Urothelium cell line (cell line): ENCODE measurements at places on chromosomes 1 and 21.
A peak's percentile ranks its signal among the peaks of the same experiment; 100 is the strongest.

DNA sequence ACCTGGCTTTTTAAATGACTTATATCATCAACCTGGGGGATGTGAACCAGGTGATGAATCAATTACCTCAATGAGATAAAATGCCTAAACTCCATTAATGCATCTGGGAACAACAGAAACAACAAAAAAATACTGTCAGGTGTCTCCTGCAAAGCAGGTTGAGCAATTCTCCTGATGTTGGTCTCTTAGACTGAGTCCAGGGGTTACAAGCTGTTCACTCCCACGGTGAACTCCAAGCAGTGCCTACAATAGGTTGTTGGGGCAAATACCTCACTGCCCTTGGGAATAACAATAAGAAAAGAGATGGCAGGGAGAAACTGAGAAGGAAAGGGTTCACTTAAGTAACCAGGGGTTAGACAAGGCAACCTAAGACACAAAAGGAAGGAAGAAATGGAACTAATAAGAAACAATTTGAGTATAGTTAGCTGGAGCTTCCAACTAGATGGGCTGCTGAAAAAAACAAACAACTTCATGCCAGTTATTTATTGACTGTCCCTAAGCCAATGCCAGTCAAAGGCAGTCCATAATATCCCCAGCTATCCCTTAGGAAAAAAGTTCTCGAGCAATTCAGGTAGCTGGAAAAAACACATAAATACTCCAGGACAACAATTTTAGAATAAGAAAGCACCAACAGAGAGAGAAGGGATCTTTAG, 97.6 kb upstream of the MAGI3 start:
- DNase-seq: no peak

GRCh38 chr1:63728611-63729226, 45.1 kb upstream of the ROR1 start:
- DNase-seq: no peak

GRCh38 chr1:15592285-15592684, 7.4 kb upstream of the AGMAT start:
- DNase-seq: no peak

DNA sequence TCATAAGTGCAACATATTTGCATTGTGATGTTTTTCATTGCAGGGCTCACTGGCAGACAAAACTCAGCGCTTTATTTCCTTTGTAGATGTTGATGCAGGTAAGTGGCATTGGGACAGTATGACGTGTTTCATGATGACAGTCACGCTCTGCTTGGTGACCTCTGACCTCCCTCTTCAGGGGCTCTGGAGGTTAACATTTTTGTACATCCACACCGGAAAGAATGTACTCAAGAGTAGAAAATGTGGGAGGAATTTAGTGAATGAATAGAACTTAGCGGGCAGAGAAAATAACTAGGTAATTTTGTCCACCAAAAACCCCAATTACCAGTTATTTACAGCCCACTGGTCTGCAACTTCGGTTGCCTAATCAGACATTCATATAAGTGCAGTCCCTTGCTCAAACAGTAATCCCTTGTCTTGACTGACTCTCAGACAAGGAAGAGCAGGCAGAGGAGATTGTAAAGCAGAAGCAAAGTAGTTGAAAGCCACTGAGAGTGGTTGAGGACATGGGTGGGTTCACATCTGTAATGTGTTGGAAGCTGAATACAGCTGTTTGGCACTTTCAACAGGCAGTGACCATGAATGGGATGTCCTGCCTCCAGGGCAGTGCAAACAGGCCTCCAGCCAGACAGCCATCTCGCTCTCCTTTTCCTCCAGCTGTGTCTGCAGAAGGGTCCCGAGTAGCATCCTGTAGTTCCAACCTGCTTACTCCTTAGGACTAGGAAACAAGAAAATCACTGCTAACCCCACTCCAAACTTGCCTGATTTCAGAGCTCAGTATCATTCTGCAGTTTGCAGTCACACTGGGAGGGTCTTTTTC, 188.9 kb downstream of the NRIP1 start:
- DNase-seq: no peak

- no peak for DNase-seq
These were observed 1708.5 kb downstream of the BRINP3 start for GRCh38 chr1:188769181-188769580.

DNA sequence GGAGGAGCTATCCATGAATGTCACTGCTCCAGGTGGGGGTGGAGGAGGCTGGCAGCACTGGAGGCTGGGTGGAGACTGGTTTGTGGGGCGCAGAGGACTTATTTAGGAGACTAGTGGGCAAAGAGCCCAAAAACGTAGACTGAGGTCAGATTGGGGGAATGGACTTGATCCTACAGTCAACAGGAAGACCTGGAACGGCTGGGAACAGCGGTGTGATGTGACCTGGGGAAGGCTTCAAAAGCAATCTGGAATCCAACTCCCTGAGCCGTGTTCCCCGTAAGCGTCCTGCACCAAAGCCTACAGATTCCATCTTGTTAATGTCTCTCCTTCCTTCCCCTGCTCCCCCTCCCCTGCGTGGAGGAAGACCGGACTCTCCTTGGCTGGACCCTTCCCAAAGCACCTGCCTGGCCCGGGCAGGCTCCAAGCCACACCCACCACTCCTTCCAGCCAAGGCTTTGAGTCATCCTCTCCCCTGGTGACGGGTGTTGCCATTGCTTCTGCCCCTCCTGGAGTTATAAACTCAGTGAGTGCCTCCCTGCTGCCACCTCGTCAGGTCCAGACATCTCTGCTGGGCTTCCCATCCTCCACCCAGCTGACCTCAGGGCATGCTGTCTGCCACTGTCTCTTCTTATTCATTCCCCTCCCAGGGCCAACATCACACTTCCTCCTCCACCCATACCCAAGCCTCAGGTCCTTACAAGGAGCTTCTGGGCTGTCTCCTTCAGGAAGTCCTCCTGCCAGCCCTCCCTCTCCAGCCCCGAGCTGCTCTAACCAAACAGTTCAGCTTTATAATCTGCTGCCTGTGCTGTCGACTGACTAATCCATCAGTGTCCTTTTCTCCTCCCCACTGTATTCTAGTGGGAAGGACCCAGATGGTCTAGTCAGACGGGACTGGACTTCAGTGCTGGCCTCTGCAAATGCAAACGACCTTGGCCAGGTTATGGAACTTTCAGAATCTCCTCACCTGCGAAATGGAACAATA, 1.6 kb upstream of the CLSTN1 start:
- peak; percentile 92 for DNase-seq

- DNase-seq: peak; percentile 52
These were observed 25.0 kb downstream of the GIPC2 start for GRCh38 chr1:78070758-78071157.

- DNase-seq: no peak
These were observed 302.8 kb downstream of the MATN1 start for GRCh38 chr1:30420519-30421050.

GRCh38 chr1:228351850-228352249, 54.8 kb downstream of the TRIM11 start:
- no peak for DNase-seq

DNA sequence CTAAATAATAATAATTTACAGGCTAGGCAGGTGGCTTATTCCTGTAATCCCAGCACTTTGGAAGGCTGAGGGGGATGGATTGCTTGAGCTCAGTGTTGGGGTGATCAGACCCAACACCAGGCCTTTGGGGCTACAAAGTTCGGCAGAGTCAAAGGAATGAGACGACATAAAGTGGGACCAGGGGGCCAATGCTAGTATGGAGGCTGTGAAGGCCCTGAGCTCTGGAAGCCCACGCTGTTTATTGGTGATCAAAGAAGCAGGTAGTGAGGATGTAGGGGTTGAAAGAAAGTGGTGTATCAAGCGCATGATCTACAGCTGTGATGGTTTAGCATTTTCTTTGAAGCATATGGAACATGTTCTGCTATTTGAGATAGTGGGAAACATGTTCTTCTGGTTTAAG, 5.6 kb downstream of the BTBD8 start:
- DNase-seq: no peak

DNA sequence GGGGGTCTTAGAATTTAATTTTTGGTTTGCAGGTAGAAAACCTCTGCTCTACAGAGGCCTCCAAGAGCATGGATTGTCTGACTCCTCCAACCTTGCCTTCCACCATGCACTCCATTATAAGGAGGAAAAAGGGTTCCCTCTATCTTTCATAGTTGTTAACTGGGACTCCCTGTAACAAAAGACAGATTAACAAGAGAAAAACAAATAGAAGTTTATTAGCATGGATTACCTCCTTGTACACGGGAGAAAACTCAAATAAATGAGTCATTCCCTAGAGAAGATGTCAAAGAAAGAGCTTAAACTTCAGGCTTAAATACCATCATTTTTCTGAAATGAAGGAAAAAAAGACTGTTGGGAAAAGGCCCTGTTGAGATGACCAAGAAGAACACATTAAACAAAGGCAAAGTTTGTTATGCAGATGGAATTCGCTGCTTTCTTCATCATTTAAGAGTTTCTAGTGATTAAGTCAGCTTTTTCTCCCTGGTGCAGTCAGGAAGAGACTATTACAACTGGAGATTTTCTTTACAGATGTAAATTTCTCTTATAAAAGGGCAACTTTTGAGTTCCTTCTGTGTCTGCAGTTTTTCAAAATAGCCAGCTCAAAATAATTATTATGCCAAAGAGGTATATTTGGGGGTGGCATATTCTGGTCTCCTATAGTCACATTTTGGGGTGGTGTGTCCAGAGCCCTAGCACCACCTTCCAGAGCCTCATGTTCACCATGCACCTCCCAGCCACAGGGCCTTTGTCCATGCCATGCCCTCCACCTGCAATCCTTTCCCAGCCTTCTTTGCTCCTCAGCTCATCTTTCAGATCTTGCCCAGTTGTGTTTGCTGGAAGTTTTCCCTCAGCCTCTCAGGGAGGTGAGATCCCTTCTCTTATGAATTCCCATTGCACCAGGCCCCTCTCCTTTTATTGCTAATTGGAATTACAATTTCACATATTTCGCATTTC, 63.1 kb upstream of the KLHDC7A start:
- no peak for DNase-seq

- DNase-seq: peak; percentile 34
These were observed 173.8 kb downstream of the RASAL2 start for GRCh38 chr1:178267646-178268094.

DNA sequence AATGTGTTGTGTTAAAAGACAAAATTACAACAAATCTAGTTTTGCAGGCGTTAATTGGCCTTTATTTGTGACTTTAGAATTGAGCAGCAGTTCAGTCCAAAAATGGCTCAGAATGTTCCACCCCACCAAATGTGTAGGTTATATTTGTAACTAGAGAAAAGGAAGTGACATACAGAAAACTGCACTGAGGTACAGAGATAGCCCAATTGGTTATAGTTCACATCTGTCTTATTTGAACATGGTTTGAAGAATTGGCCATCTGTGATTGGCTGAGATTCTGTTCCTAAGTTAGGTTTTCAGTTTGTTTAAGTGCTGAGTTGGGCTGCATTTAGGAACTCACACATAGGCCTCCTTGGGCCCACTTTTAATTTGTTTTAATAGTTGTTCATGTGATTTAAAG, 12.0 kb upstream of the FMO2 start:
- no peak for DNase-seq

- no peak for DNase-seq
These were observed 23.9 kb downstream of the CHD1L start for GRCh38 chr1:147266381-147266780.

DNA sequence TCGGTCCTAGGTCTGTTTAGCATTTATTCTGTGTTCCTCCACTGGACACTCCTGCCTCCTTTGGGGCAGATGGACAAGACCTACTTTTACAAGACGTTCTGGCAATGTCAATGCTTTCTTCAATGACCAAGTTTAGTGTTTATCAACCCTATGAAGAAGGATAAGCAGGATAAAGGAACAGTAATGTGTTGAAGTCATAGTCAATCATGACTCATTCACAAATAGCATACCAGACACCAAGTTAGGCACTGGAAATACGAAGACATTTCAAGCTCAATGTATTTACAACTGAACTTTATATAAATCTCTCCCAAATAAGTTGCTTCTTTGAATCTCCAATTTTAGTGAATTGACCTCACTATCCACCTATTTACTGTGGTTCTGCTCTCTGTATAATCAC, 4.8 kb upstream of the SLC35D1 start:
- DNase-seq: no peak

GRCh38 chr1:62682531-62682930, 5.7 kb downstream of the DOCK7 start:
- DNase-seq: no peak

DNA sequence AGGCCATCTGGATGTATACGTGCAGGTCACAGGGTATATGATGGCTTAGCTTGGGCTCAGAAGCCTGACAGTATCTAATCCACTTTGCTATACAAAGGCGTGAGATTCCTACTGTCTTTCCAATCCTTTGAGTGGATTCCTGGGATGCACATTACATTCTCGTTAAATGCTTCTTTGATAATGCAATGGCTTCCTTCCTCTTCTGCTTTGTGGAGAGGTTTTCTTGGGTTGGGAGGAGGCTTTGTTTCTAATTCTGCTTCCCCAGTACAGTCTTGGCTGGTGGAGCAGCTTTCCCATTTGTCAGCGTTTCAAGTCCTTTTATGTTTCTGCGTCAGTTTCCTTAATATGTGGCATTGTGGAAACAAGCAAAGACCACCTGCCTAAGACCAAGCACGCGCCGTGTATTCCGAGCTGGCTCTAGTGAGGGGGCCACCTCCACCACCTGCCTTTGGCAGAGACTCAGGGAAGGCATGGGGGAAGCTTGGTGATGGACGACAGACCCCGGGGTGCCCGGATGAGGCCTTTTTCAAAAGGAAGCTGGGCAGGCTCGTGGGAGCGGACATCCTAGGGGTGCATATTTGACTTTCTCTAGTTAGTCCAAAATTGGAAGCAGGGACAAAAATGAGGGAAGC, 72.7 kb downstream of the WDR4 start:
- no peak for DNase-seq

- DNase-seq: no peak
These were observed 26.2 kb downstream of the RGS7 start for GRCh38 chr1:241330619-241331327.
